Epithelial cell of esophagus (primary cell): ENCODE measurements at places on chromosomes 4 and X.

DNA sequence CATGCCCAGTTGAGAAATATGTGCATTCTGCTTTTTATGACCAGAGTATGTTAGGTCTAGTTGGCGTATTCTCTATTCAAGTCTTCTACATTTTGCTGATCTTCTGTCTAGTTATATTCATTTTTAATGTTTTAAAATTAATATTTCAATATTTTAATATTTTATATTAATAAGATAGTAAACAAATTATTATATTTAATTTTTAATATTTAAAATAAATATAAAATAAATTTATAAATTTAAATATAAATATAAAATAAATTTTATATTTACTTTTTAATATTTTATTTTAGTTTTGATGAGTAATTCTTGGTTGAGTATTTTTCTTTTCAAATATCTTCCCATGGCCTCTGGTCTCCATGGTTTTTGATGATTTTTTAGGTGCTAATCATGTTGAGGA is 123.8 kb downstream of the GABRA2 start:
- DNase-seq, result no peak

- no peak for DNase-seq
These were observed 725.1 kb downstream of the C4orf33 start for GRCh38 chr4:129821073-129821472.

DNA sequence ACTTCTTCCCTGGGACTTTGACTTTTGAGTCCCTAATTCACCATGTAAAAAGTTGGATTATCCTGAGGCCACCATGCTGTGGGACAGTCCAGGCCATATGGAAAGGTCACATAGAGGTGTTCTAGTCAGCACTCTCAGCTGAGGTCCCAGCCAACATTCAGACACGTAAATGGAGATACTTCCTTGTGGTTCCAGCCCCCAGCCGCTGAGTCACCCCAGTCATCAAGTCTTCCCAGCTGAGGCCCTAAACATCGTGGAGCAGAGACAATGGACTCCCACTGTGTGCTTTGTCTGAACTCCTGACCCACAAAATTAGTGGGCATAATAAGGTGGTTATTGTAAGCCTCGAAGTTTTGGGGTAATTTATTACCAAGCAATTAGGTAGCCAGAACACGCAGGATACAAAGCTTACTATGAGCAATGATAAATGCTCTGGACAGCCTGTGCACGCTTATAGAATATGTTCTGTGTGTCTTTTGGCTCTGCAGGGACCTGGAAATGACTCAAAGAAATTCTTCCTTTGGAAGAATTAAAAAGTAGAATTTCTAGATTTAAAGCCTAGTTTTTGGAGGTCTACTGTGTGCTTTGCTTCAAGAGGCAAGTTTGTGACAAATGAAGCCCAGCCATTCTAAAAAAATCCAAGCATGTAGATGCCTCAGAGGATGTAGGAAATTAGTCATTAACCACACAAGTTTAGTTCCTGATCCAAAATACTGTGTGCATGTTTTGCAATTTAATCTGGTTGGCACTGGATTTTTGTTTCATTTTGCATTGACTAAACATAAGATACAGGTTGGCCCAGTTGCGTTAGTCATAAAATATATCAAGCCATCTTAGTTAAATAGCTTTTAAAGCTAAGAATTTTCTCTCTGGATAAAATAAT is 33.2 kb upstream of the SLC9A7 start:
- peak; percentile 89 for DNase-seq

GRCh38 chrX:24334461-24334860 is 20.6 kb upstream of the SUPT20HL2 start:
- no peak for DNase-seq

- DNase-seq, result no peak
These were observed 125.7 kb downstream of the EIF4E start for GRCh38 chr4:98803251-98803650.

DNA sequence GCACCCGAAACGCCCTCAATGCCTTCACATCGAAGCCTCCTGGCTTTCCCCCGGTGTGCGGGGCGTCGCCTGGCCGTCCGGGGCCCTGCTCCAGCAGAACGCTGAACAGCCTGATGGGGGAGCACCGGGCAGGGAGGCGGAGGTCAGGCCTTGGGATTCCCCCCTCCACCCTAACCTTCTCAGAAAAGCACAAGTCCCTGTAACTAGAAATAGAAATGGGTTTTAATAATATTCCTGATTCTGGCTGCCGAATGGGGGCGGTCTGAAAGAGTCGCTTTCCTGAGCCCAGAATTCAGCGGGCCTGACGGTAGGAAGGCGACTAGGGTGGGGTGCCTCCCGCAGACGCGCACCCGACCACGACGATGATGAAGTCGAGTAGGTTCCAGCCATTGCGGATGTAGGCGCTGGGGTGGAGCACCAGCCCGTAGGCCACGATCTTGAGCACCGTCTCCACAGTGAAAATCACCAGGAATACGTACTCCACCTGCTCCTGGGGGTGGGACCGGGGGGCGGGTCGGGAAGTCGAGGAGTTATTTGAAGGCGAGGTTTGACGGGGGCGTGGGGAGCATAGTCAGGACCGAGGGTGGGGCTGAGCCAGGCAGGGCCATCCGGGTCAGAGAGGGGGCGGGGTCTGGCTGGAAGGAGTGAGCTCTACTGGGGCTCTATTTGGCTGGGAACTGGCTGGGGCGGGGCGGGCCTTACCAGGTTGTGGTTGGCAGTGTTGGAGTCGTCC is 2.5 kb downstream of the CACNA1F start:
- peak; percentile 47 for DNase-seq

DNA sequence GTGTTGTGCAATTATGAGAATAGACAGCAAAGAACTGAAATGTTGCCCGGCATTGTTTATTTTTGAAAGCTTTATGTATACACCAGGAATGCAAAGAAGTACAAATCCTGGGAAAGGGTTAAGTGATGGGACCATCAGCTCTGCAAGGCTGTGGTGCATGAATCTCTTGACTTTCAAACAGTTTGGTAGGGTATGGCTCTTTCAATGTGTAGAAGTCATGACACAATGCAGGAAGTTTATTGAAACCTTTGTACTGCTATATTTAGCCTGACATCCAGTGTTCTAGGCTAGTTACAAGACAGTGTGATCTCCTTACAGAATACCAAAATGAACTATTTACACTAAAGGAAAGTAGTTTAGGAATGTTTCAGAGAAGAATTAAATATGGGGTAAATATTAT is 206.8 kb upstream of the HAND2 start:
- no peak for DNase-seq
